ENCODE measurements at places on chromosomes 1 and 21.

GRCh38 chr1:150464422-150464826, 22.8 kb upstream of the TARS2 start:
- peak; percentile 36 for DNase-seq

GRCh38 chr1:156226782-156227181, 14.0 kb downstream of the PMF1 start:
- DNase-seq, result no peak

DNA sequence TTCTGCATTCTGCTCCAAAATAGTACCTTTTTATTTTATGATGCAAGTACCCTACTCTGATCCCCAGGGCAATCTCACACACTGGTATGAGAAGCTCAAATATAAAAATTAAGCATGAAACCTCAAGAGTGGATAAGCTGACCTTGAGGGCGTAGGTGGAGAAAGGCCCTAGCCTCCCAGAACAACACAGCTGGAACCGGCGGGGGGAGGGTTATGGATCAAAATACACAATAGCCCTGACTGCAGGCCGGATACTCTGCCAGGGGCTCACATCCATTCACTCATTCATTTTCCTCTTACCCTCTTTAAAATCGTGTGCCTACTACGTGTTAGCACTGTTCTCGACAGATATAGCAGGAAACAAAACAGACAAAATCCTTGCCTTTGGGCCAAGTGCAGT, 32.8 kb upstream of the ECE1 start:
- DNase-seq, result no peak

DNA sequence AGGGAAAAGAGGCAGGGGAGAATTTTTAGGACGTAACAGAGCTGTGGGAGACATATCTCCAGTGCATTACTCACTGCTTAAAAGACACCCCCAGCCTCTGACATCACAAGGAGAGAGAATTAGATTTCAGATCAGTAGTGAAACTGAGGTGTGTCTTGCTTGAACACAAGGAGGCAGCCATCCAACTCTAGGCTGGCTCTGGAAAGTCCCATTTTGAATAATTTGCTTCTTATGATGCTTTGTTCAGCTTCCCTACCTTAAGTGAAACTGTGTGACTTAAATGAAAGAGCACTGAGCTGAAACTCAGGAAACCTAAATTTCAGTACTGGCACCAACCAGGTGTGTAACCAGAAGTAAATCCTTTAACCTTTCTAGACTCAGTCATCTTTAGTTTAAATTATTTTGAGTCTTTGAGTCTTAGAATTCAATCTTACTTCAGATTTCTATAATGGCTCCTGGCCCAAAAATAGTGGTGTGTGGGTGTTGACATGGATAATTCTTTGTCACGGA, 251.6 kb upstream of the SGIP1 start:
- DNase-seq, result no peak

DNA sequence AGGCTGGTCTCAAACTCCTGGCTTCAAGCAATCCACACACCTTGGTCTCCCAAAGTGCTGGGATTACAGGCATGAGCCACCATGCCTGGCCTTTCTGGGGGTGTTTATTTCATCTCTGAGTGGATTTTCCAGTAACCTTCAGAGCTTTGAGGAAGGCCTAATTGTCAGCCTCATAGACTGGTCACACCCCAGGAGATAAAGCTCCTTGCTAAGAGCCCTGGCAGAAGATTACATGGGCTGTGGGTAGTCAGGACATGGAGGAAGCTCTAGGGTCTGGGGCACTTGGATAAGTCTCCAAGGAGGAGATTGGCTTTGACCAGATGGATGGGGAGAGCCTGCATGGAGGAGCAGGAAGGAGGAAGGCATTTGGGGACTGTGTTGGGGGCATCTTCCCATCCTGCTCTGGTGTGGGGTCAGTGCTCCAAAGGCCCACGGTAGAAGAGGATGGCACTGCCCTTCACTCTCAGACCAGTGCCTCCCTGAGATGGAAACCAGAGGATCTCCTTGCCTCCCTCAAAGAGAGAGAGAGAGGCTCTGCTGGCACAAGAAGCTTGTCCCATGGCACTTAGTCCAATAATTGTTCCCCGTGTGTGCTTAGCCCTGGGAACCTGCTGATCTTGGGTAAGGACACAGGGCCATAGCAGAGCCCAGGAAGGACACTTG, 14.7 kb upstream of the GSTM4 start:
- DNase-seq, result no peak

DNA sequence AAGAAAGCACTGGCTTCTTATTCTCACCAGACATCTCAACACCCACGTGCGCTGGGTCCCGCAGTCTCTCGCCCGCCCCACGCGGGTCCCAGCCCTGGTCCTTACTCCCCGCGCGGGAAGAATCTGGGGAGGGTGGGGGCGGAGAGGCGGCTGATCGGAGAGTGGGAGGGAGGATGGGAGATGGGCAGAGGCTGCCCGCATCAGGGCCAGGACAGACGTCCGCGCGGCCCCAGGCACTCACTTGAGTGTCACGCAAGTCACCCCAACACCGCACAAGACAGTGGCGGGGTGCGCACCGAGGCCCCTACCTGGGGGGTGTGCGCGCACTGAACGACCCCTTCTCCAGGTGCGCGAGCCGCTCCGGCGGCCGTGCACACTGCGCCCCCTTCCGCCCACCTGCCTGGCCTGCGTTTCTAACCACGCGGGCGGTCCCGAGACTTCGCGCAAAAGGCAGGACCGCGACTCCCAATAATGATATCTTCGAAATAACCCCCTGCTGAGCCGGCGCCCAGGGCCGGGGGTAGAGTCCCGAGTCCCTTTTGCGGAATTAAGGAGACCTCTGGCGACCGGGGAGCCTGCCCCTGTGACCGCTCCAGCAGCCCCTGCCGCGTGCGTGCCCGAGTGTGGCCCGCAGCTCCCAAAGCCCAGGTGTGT, 6.0 kb upstream of the SIM2 start:
- DNase-seq, result no peak

DNA sequence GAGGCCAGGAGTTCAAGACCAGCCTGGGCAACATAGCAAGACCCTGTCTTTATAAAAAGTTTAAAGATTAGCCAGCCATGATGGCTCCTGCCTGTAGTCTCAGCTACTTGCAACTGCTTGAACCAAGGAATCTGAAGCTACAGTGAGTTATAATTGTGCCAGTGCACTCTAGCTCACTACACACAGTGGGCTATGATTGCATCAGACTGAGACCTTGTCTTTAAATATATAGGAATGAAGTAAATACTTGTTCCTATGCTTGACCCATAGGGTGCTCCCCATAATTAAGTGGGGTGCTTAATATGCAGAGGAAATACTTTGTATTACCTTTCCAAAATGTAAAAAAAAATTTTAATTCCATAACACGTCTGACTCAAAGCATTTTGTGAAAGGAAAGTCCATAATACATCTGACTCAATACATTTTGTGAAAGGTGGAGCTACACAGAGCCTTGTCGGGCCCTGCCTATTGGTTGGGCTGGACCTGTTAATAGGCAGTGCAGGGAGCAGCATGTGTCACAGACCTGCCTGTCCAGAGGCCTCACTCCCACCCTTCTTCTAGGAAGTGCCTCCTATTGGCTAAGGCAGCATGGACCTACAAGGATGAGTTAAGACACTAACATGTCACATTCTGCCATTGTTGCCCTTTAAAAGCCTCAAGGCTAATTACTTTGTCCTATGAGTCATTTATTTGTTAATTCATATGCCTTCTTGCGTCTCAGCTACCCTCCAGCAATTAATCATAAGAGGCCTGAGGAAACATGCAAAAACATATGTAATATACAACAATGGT, 33.6 kb downstream of the CD58 start:
- no peak for DNase-seq

- DNase-seq, result no peak
These were observed 26.6 kb downstream of the TCEA3 start for GRCh38 chr1:23397908-23398307.

DNA sequence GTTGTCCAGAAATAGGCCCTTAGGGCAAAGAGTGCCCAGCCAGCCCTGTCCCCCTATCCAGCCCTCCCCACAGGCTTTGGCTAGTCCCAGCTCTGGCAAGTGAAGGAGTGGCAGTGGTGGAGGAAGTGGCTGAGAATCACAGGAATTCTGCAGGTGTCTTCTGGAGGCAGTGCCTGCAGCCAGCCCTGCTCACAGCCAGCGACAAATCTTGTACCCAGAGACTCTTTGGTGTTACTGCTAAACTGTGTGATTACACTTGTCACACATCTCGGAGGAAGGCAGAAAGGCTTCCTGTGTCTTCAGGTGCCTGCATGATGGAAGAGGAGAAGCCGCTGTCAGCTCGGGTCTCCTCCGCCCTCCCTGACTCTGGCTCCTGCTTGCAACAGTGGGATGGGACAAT, 71.6 kb upstream of the GRIK3 start:
- no peak for DNase-seq

GRCh38 chr1:198776602-198777029, 137.8 kb downstream of the PTPRC start:
- DNase-seq, result peak; percentile 12

DNA sequence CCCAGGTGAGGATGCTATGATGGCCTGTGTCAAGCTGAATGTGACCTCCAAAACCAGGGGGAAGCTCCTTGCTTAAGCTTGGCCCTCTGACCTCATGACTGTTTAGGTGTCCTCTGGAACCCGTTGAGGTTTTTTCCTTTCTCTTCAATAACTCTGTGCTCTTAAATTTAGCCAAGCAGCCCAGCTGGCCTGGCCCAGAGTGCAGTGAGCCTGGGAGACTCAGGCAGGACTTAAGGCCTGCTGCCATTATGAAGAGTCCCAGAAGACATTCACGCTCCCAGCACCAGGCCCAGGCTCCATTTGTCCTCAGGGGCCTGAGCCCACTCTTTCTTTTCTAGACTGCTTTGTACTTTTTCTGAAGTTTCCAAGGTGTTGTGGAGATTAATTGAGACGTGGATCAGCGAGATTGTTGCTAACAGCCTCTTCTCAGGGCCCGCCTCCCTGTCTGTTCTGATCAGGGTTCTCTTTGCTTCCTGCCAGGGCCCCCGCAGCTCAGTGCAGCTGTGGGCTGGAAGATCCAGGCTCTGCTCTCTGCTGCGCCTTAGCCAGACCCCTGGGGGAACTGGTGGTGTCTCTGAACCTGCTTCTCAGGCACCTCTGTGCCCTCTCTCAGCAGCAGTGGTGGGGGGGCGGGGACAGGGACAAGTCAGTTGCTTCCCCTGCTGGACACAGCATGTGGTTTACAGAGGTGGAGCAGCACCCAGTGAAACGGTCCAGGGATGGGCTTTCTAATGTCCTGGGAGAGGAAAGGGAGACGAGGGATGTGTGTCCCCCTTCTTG, 124.2 kb downstream of the GRIK3 start:
- DNase-seq, result peak; percentile 15

DNA sequence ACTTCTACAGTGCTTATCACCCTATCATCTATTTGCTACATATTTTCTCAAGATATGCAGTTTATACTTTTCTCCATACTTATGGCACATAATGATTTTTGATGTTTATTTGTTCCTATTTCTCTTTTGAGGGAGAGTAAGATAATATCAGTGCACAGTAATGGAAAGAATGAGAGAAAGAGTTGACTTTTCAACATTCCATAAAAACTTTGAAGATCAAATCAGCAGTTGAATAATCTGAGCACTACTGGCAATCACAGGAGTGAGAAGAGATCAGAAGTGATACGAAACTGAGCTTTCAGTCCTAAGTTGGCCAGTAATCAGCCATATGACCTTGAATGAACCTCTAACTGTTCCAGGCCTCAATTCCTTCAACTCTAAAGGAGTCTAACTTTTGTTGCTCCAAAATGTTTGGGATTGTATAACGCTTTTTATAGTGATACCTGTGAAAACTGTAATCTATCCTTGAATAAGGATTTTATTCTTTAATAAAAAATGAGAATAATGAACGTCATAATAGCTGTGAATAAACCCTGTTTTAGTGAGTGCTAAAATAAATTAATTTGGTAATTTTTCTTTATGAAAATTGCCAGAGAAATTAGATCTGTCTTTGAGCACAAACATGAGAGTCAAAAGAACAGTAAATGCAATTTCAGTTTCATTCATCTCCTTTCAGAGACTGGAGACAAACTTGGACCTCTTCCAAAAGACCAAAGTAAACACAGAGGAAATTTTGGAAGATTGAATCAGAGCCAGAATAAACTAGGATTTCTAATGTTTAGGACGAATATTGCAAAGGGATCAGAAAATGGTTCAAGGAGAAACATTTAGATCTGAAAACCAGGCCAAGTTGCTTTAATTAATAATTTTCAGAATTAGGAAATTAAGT, 309.9 kb downstream of the ADGRL2 start:
- peak; percentile 18 for DNase-seq

- no peak for DNase-seq
These were observed 6.7 kb upstream of the VSIG8 start for GRCh38 chr1:159869173-159869572.

DNA sequence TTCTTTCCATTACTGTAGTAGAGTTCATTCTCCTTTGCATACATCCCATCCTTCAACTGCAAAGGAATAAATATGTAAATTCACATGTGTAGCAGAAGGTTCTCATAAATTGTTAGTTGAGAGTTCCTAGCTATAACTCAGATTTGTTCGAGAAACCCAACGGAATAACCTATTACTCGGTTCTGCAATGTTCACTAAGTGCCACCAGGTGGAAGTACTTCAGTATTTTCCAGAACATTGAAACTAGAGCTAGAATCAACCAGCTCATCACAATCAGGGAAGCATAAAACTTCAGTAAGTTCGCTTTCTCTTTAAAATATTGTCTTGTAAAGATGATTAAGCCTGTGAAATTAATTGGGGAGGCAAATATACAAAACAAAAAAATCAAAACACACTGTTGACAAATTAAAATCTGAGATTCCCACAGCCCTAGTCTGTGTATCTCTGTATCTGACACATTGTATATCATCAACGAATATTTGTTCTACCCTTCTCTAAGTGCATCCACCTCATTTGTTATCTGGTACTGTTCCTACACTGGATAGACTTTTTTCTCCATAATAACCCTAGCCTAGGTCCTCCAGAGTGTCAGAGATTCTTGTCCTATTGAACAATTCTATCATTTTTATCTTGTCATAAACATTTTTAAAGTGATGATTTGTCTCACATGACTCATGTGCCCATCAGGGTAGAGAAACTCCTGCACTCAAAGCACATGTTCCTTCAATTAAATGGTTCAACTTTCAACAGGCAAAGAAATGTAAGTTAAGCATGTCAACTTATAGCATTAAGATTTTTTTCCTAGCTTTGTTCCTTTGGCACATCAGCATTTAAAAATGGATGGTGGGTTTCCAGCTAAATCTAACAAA, 31.9 kb downstream of the MROH9 start:
- DNase-seq, result peak; percentile 43

DNA sequence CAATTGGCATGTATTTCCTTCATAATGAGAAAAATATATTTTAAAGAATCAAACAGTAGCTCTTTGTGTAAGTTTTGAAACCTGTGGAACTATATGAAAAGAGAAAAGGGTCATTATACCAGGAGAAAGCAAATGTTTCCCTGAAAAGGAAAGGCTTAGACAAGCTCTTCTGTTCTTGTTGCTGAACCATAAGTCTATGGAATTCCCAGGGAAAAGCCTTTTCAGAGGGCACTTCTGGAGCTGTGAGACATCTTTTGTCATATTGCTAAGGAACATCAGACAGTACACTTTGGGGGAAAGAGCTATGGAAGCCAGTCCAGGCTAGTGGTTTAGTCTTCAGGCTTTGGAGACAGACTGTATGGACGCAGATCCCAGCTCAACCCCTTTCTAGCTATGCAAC, 12.1 kb upstream of the SHCBP1L start:
- DNase-seq, result no peak

DNA sequence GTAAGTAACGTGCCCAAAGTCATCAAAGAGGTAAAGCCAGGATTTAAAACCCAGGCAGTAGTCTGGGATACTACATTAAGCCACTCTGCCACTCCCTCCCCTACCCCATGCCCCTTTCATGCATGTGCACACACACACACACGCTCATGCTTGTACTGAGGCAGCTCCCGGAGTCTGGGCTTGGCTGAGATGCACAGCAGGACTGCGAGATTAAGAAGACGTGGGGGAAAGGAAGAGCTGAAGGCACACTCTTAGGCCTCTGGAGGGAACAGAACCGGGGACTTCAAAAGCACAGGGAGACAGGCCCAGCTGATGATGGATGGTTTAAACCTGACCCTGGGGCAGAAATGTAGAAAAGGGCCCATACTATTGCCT, 98.3 kb downstream of the GLIS1 start:
- no peak for DNase-seq

Data from hindlimb muscle (tissue), 1 donor.